ENCODE measurements at places on chromosomes 13 and 19.

DNA sequence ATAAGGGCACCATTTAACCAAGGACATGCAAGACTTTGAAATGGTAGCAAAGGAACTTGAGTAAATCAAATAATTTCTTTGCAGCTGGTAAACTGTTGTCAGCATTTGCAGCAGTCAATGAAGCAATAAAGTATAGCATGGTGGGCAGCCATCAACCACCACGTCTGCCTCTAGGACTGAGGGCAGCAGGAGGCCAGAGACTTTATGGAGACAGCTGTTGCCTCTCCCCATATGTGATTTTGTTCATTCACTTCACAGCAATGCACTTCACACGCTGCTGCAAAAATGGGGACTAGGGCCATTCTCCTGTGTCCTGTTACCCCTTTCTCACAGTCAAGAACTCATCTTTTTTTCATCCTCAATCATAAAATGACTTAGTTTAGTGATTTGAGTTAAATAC, 51.3 kb upstream of the PCDH9 start:
- DNase-seq = no peak

DNA sequence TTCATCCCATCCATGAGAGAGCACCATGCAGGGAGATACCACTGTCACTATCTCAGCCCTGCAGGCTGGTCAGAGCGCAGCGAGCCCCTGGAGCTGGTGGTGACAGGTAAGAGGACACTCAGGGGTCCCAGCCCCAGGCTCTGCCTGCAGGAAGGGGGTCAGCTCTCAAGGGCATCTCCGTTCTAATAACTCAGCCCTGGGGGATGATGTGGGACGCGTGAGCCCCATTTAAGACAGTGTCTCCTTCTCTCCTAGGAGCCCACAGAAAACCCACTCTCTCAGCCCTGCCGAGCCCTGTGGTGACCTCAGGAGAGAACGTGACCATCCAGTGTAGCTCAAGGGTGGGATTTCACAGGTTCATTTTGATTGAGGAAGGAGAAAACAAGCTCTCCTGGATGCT, 15.5 kb upstream of the KIR3DL3 start:
- DNase-seq = no peak

GRCh38 chr13:53068585-53069520, 40.2 kb downstream of the OLFM4 start:
- DNase-seq = no peak

GRCh38 chr19:49767381-49767780, 580 bp downstream of the AP2A1 start:
- no peak for DNase-seq

DNA sequence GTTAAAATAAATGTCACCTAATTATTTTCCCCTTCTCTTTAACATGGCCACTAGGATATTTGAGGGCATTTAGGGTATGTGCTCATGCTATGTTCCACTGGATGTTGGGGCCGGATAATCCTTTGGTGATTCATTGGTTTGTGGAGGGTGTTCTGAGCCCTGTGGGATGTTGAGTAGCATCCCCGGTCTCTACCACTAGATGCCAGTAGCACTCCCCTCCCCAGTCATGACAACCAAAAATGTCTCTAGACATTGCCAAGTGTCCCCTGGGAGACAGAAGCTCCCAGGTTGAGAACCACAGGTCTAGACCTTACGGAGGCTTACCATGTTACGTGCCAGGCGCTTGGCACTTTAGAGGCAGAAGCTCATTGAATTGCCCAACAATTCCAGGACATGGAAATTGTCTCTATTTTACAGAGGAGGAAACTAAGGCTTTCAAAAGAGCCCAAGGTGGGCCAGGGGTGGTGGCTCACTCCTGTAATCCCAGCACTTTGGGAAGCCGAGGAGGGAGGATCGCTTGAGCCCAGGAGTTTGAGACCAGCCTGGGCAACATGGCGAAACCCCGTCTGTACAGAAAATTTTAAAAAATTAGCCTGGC, 14.1 kb downstream of the SHANK1 start:
- DNase-seq = peak; percentile 73

GRCh38 chr13:45564133-45564776, 51.3 kb downstream of the ERICH6B start:
- DNase-seq = peak; percentile 77

DNA sequence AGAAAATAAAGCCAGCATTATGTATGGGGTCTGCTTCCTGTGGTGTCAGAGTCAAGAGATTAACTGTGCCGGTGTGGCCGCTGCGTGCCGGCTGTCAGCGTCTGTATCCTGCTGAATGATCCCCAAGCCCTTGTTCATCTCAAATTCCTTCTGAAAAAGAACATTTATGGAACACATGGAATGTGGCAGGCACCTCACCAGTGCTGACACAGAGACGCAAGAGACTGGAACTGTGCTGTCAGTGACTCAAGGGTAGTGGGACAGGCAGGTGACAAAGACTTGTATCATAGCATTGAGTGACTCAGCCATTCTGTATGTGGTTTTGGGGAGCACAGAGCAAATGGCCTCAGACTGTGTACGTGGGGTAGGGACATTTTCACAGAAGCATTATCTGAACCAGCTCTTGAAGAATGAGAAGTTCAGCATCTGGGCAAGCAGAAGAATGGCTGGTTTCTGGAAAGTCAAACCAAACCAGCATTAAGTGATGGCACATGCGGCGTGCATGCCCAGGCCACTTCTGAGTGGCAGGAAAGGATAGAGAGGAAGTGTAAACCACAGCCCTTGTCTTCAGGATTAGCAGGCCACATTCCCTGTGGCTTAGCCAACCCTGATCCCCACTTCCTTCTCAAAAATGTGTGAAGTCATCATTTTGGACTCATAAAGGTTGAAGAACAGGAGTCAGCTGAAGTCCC, 54.0 kb upstream of the IRS2 start:
- DNase-seq = peak; percentile 69

DNA sequence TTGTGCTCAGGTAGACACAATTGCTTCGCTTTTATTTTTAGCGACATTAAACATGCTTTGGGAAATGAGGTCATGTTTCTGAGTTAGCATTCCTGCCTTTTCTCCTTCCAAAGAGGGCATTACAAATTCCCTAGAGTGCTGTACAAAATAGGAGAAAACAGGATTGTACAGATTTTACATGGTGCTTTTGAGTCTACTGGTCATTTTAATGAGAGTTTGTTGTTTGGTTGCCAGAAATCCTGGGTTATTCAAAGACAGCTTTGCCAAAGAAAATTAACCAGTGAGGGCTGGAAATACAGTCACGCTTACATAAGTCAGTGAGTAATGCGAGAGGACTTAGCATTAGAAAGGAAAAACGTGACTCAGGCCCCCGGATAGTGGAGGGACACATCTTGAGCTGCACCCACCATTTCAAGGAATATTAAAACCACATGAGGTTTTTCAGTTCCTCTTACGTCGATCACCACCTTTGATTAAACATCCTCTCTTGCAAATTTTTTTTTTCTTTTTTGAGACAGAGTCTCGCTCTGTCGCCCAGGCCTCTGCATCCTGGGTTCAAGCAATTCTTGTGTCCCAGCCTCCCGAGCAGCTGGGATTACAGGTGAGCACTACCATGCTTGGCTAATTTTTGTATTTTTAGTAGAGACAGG, 55.4 kb downstream of the SACS start:
- peak; percentile 100 for DNase-seq

DNA sequence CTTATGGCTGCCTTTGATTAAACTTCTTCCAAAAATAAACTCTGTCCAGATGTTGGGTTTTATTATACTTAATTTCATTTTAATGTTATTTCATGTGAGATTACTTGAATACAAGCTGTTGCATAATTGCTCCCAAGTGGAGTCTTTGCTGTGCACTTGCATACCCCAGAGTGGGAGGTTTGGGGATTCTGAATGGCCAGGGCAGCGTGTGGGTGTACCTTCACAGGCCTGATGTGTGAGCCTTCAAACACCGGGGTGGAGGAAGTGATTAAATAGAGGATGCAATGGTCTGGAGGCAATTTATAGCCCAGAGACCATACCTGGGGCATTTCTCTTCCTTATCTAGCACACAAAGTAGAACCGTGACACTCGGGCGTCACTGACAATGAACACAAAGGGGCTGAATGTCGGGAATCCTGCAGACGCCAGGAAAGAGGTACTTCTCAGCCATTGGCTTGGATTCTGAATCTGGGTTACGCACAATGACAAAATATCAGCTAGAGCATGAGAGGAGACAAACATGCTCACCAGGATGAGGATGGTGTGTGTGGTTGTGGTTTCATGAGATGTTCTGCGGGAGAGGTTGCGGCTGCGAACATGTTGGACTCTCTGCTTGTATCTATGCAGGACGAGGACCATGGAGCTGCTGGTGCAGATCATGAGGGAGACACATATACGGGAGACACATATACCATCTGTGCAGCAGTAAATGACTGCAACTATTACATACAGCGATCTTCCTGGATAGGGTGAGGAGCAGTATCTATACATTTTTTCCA, 7.1 kb upstream of the LILRA5 start:
- no peak for DNase-seq

- no peak for DNase-seq
Measured at GRCh38 chr19:2089727-2090053, 6.4 kb downstream of the MOB3A start.

GRCh38 chr19:16922949-16923348, 34.1 kb downstream of the F2RL3 start:
- DNase-seq = no peak

- no peak for DNase-seq
Measured at GRCh38 chr19:5977222-5977784, 637 bp downstream of the RANBP3 start.

DNA sequence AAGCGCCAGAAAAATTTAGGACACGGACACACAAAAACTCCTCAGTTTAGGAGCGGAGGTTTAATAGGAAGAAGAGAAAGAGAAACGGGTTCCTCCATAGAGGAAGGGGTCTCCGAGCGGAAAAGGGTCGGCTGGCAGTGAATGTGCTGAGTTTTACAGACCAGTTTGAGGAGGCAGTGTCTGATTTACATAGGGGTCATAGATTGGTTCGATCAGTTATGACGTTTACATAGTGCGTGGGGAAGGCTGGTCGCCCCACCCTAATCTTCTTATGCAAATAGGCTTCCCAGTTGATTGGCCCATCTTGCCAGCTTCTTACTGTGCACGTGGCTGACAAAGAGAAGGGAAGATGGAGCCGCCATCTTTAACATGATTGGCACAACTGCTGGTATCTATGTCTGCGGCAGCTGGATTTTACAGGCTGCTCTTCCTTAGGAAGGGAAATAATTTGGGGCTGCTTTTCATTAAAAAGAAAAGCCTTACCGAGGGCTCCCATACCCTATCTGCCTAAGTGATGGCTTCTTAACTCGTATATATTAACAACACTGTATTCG, 1.2 kb upstream of the ZNF225 start:
- DNase-seq = peak; percentile 91

DNA sequence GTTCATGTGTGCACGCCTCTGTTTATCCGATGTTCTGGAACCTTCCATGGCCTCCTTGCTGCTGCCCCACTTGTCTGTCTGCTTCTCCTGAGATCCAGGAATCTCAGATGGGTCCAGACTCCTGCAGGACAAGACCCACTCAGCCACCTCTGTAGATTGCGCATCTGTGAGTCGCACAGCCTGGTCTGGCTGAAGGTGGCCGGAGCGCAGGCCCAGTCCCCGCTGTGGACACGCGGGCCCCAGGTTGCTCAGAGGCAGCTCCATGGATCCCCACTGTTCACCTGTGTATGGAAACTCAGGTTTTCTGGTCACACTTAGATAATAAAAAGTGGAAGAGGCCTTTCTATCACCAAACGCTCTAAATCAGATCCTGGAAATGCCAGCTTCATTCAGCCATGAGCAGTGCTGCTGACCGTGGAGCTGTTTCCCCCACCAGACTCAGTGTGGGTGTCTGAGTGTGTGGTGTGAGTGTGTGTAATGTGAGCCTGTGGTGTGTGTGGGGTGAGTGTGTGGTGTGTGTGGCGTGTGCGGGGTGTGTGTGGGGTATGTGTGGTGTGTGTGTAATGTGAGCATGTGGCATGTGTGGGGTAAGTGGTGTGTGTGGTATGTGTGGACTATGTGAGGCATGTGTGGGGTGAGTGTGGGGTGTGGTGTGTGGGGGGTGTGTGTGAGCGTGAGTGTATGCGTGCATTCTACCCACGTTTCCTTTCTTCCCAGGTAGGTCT, 59.5 kb downstream of the MCF2L start:
- no peak for DNase-seq

GRCh38 chr19:41324231-41324702, 14.3 kb downstream of the CCDC97 start:
- DNase-seq = peak; percentile 24

GRCh38 chr19:7692417-7693088, 9.4 kb downstream of the FCER2 start:
- DNase-seq = no peak

GRCh38 chr13:113029487-113030258, 60.7 kb downstream of the MCF2L start:
- no peak for DNase-seq

DNA sequence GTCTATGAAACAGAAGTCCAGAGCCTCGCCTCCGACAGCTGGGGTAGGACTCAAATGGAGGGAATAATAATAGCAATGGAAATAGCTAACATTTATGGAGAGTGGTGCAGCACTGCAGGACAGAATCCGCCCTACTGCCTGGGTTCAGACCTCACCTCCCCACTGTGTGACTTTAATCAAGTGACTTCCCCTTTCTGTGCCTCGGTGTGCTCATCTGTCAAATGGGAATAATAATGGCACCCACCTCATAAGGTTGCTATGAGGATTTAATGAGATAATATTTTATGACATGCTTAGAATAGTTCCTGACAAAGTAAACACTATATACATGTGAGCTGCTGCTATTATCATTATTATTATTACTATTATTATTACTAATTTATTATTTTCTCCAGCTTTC, 3.2 kb downstream of the LRFN1 start:
- no peak for DNase-seq

DNA sequence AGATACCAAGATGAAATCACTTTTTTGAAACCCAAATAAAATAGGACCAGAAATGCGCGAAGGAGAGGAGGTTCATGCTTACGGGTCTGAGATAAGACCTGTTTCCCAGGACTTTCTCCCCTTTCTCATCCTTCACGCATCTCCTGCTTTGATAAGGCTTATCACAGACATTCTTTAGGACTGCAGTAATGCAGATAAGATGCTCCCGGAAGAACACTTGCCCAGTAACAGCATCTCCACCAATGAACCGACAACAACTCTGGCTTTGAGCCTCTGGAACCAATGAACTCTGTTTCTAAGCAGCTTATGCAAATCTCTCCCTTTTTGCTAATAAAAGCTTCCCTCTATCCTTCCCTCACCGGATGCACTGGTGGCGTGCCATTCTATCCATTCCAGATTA, 783.4 kb upstream of the ARGLU1 start:
- no peak for DNase-seq

DNA sequence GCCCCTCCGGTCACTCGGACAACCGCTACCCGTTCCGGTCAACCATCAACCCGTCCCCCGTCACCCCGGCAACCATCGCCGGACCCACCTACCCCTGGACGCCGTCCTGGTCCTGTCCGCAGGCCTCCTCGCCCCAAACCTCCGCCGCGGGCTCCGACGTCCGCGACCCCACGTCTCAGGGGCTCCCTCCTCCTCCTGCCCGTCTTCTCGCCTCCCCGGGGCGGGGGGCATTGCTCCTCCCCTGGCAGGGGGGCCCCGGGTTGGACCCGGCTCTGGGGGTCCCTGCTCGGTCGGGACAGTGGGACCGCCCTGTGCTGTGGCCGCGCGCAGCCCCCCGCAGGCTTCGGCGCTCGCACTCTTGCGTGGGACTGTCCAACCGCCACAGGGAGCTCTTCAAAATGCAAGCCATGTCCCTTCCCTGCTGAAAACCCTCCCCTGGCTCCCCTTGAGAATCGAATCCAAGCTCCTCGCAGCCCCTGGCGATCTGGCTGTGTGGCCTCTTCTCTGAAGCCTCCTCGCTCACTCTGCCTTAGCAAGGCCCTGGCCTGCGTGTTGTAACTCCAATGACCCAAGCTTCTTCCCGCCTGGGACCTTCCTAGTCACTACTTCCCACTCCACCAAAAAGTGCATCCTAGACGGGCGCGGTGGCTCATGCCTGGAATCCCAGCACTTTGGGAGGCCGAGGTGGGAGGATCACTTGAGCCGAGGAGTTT, 8.4 kb downstream of the EPHX3 start:
- peak; percentile 29 for DNase-seq

Measured in fibroblast of mammary gland (primary cell).